HEK293T (cell line): ENCODE measurements at places on chromosomes 12 and 14.
A peak's percentile ranks its signal among the peaks of the same experiment; 100 is the strongest.

GRCh38 chr12:24860546-24860945 is 88.4 kb downstream of the BCAT1 start:
- DNase-seq, result no peak

GRCh38 chr12:5827591-5827990 is 117.5 kb downstream of the ANO2 start:
- DNase-seq, result no peak

DNA sequence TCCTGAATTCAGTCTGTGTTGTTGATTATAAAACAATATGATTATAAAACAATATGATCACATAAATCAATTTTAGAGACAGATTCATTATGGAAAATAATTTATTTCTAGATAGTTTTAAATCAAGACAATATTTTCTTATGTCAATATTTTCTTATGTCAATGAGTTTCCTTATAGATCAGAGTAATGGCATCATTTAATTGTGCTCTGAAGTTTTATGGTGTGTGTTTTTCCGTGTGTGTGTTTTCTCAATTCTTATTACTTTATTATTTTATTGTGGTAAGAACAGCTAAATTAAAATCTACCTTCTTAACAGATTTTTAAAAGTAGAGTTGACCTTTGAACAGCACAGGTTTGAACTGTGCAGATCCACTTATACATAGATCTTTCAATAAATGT is 105.3 kb upstream of the SLCO1B1 start:
- DNase-seq, result no peak

DNA sequence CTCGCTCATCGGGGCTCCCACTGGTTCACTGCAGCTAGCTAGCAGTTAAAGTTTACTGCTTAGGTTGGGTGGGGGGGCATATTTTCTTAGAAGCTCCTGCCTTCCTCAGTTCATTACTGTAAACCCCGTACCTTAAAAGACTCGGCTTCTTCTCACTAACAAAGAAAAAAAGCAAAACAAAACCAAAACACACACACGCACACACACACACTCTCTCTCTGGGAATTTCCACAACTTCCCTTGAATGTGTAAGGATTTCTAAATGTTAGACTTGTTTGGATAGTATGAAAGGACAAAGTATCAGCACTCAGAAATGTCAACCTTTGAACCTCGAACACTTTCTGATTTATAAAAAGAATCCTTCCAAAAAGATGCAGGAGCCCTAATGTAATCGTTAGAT is 927 bp downstream of the PTHLH start:
- DNase-seq, result no peak

DNA sequence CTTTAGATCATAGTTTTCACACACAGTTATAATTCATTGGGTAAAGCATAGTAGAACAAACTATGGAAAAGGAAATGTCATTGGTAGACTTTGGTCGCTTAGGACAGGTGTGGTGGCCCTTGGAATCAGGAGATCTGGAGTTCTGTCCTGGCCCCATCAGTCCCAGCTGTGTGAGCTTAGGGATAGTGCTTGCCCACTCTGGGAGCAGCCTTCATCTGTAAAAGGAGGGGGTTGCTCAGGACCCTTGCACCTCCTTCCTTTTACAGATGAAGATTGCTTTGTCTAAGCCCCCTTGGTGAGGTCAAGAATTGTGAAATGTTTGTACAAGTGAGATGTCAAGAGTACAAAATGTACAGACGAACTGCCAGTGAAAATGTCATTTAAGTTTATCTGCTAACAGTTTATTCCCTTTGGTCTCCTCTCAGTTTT is 93.2 kb downstream of the BORCS5 start:
- DNase-seq, result no peak

DNA sequence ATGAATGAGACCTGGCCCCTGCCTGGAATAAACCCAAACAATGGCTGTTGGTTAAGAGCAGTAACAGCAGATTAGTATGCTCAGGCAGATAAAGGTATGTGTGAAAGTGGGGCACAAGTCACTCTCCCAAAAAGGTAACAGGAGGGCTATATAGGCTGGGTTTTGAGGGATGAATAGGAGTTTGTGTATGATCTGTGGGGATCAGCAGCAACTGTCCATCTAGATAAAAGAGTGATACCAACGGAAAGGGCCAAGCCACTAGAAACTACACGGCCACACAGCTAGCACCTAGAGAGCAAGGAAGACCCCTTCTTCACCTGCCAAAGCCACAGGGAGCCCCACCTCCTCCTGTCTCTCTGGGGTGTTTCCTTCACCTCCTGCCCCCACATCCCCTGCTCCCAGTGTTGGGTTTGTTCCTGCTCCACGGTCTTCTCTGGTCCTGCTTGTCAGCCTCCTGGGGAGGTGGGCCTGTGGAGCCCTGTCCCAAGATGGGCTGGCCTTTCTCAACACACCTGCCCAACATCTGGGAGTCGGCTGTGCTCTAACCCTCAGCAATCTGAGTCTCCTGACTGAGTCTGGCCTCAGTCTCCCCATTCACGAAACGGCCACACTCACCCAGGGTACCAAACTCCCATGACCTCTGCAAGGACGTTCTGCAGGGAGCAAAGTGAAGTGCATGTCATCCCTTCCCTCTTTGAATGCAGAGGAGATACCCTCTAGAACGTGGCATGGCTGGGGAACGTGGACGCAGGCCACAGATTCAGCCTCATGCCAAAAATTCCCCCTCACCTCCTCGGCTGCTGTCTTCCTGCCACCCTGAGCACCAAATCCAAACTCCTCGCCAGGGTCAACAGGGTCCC is 108.2 kb downstream of the NCOR2 start:
- no peak for DNase-seq

DNA sequence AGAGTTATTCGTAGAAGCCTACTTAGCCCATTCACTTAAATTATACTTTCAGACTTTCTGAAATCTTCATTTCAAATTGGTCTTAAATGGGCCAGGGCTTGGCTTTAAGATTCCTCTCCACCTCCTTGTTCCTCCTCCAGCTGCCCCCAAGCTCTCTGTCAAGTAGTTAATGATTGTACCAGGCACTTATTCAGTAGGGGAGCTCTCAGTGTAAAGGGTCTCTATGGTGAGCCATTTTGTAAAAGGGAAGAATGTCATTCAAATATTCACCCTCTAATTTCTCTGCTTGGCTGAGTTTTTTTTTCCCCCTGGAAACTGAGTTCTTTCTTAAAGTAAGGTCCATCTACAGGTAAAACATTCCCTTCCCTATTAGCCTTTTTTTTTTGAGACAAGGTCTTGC is 96.6 kb downstream of the SUDS3 start:
- no peak for DNase-seq

DNA sequence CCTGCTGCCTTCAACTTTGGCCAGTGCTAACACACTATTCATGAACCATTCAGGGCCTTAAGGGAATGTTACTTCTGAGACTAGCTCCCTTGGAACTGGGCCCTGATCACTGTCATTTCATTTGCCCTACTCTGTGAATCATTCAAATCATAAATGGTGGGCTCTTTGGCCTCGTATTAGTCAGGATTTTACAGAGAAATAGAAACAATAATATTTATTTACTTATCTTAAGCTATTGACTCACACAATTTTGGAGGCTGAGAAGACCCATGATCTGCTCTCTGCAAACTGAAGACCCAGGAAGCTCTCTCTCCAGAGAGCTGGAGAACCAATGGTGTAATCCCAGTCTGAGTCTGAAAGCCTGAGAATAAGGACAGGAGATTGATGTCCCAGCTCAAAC is 398.5 kb downstream of the LRIG3 start:
- DNase-seq, result no peak

GRCh38 chr12:105275997-105276733 is 40.2 kb upstream of the APPL2 start:
- no peak for DNase-seq

DNA sequence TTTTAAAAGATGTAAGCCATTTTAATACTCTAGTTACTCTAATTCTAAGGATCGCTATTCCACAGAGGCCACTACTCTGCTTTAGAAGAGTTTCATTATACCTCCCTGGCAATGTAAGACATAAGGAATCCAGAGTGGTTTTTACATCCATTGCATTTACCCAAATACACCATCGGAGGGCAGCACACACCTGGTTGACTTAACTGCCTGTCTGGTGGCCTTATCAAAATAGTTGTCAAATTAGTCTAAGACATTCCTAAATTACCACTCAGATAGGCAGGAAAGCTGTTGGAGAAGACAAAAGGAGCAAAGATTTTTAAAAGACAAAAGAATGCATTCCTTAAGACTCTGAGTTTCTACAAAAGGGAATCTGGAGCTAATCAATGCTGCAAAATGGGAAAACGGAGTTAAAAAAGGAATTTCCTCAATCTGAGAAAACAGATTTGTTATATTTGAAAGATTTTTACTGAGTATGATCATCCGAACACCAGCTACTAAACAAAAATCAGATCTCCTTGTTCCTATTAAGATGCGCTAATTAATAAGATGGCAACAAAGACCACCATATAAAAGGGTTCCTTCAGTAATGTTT is 33.8 kb upstream of the FGD4 start:
- peak; percentile 59 for DNase-seq

DNA sequence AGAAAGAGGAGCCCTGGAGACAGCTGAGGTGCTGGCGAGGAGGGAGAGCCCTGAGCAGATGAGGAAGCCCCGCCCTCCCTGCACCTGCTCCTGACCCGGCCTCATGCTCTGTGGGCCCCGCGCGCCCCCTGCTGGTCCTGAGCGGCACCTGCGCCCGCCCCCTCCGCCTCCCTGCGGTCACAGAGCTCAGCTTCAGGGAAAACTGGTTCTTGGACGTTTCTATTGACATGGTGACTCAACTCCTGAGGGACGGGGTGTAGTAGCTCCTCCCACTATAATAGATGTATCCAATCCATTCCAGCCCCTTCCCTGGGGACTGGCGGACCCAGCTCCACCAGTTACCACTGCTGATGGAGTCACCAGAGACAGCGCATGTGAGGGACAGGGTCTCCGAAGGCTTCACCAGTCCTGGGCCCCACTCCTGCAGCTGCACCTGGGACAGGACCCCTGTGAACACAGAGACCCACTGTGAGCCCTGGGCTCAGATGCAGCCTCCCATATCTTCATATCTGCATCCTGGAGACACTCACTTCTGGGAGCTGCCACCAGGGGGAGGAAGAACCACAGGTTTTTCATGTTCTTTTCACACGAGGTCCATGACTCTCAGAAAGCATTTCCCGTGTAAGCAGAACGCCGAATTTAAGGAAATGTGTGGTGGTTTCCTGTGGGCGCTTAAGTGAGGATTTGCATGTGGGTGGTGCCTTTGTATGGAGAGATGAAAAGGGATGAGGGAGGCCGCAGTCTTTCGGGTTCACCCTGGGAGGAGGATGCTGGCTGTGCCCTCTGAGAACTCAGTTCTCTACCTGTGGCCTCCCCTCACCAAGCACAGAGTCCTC is 1346.4 kb downstream of the TMEM121 start:
- peak; percentile 20 for DNase-seq

GRCh38 chr12:131912518-131913274 is 16.4 kb upstream of the PUS1 start:
- no peak for DNase-seq

GRCh38 chr12:110782922-110783321 is 40.2 kb upstream of the PPP1CC start:
- no peak for DNase-seq

- no peak for DNase-seq
Observed at GRCh38 chr14:103022002-103022684, 35.2 kb downstream of the CDC42BPB start.

- DNase-seq, result no peak
Observed at GRCh38 chr14:102610968-102611811, 18.7 kb downstream of the RCOR1 start.
